Temporal lobe (tissue), 4 donors: ENCODE measurements at places on chromosomes 3 and 15. TPM values are rescaled to one million over a fixed set of nuclear protein-coding genes. Genes with fewer than 3 reads are reported as not detected.

ANKRD34C gene
- under 0.01 TPM for total RNA-seq

SOX14 gene
- total RNA-seq = not detected

PRTG gene
- 4.9 TPM for total RNA-seq

ICE2 gene
- total RNA-seq = 29.5 TPM

MUC13 gene
- total RNA-seq = not detected

CELSR3 gene
- total RNA-seq = 36.6 TPM

KIF7 gene
- 4.4 TPM for total RNA-seq

TGM5 gene
- not detected for total RNA-seq

EDEM1 gene
- 10.6 TPM for total RNA-seq

GANC gene
- 6.9 TPM for total RNA-seq

LINGO1 gene
- total RNA-seq = 46.2 TPM

STRIT1 gene
- total RNA-seq = not detected

BCHE gene
- total RNA-seq = 14.0 TPM

GOLGA8S gene
- under 0.01 TPM for total RNA-seq

MAP3K13 gene
- total RNA-seq = 42.0 TPM

PLA2G4B gene
- 3.7 TPM for total RNA-seq

ACTC1 gene
- 0.25 TPM for total RNA-seq

ATOSA gene
- total RNA-seq = 52.6 TPM

B2M gene
- 223 TPM for total RNA-seq

ZMYND10 gene
- total RNA-seq = 5.9 TPM

HDGFL3 gene
- total RNA-seq = 119 TPM

LRRC31 gene
- not detected for total RNA-seq

RBMS3 gene
- total RNA-seq = 7.6 TPM

MNS1 gene
- 2.0 TPM for total RNA-seq

PTX3 gene
- 14.0 TPM for total RNA-seq

MSL2 gene
- 27.3 TPM for total RNA-seq

ITIH1 gene
- total RNA-seq = not detected

PARP15 gene
- total RNA-seq = 0.49 TPM

BFSP2 gene
- total RNA-seq = 0.25 TPM

ADGRG7 gene
- under 0.01 TPM for total RNA-seq

DCUN1D1 gene
- total RNA-seq = 44.7 TPM

C2CD4A gene
- not detected for total RNA-seq

SERPINI1 gene
- total RNA-seq = 105 TPM

GOLGA8K gene
- total RNA-seq = 0.25 TPM

SLC28A2 gene
- total RNA-seq = not detected

ARGFX gene
- total RNA-seq = not detected

INSYN1 gene
- total RNA-seq = 24.1 TPM

IL20RB gene
- 0.25 TPM for total RNA-seq

ZPLD1 gene
- under 0.01 TPM for total RNA-seq

SV2B gene
- 37.1 TPM for total RNA-seq

CLN6 gene
- total RNA-seq = 2.7 TPM

SPSB4 gene
- total RNA-seq = 7.6 TPM

CCR3 gene
- not detected for total RNA-seq
